ENCODE measurements at places on chromosomes 16 and 17. TPM values are rescaled to one million over a fixed set of nuclear protein-coding genes. Genes with fewer than 3 reads are reported as not detected.

DNA sequence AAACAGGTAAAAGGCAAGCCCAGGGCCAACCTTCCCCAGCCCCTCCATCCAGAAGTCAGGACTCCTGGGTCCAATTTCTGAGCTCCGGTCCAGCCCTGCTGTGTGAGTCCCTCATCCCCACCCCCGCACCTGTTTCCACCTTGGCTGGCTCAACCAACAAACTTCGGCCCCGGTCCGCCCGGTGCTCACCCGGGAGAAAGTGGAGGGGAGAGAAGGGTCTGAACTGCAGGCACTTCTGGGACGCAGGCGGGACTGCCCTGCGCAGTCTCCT is 541 bp downstream of the RHBDF2 start:
- DNase-seq, result no peak

DNA sequence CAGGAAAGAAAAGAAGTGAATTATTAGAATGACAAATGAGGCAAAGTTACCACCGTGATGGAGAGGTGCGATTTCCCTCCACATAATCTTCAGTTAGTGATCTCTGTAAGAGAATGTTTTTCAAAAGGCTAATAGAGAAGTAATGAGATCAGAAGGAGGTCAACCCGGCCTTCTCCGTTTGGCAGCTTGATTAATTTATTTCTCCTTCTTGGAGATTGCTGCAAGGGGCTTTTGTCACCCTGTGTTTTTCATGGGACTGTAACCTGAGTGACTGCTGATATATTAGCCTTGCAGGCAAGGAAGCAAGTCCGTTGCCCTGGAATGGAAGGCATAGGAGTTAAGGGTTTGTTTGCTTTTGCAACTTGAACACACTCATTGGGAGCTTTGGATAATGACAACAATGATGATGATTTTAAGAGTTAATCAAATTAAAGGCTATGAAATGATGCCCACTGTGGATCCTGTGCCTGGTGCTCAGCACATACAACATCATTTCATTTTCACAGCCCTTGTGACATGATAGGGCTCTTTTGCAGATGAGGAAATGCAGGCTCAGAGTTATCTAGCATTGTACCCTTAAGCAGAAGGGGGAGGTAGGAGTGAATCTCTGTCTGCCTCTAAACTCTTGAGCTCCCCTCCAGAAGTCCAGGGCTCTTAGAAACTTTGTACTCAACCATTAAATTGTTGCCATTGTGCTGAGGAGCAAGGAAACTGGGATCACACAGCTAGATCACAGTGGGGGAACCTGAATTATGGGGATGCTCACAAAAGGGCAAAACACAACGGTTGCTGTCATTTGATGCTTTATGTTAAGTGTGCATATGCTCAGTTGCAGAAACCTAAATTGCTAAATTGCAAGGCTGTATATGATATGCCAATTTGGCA is 226.3 kb downstream of the WWOX start:
- no peak for DNase-seq

GRCh38 chr16:56341656-56342399 is 83.5 kb downstream of the AMFR start:
- no peak for DNase-seq

GRCh38 chr17:42227849-42228700 is 33.8 kb upstream of the GHDC start:
- DNase-seq, result no peak

DNA sequence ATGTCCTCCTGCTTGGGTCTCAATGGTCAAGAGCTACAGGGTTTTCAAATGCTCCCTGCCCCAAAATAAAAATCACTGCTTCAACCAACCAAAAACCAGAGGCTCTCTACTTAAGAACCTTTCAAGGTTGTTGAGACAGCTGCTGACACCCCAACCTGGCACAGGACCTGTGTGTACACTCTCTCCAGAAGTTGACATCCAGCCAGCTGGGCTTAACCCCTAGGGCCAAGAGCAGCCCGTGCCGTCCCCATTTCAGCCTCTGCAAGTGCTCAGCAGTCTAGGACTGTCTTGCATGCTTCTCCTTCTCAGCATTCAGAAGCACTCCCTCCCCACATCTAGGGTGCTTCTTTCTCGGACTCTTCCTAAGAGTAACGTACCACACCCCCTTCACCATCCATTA is 59.0 kb upstream of the TRAP1 start:
- no peak for DNase-seq

DNA sequence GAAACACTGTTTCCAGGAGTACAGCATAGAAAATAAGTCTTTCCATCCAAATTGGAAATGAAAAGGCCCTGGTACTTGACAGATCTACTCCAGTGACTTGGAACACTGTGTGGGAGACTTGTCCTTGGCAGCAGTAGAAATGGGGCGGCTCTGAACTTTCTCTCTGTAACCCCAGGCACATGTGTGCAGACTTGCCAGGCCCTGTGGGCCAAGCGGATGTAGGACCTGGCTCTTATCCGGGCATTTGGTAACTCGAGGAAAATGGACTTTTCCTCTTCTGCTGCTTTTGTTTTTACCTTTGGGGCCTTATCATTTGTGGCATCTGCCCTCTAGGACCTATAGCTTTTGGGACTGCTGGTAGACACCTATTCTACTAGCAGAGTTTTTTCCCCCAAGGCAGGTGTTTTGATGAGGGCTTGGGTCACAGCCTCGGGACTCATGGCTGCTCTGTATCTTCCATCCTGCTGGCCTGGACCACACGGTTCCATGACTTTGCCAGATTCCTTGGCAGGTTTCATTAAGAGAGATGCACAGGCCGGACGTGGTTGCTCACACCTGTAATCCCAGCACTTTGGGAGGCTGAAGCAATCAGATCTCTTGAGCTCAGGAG is 43.5 kb downstream of the SMPD3 start:
- no peak for DNase-seq

- no peak for DNase-seq
Observed at GRCh38 chr16:50501986-50502615, 46.1 kb upstream of the NKD1 start.

- DNase-seq, result no peak
Observed at GRCh38 chr16:48434653-48435317, 49.6 kb upstream of the SIAH1 start.

- DNase-seq, result no peak
Observed at GRCh38 chr16:79874391-79874790, 273.9 kb upstream of the MAF start.

GRCh38 chr16:31099860-31100638 is 5.5 kb upstream of the VKORC1 start:
- DNase-seq, result no peak

DNA sequence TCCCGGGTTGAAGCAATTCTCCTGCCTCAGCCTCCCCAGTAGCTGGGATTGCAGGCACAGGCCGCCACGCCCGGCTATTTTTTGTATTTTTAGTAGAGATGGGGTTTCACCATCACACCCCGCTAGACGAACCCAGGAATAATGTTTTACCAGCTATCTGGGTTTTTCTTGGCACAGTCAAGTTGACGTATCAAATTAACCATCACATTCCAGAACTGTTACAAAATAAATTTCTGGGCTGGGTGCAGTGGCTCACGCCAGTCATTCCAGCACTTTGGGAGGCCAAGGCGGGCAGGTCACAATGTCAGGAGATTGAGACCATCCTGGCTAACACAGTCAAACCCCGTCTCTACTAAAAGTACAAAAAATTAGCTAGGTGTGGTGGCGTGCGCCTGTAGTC is 501.2 kb downstream of the SHISA9 start:
- DNase-seq, result no peak

GRCh38 chr17:78940708-78941107 is 15.5 kb upstream of the TIMP2 start:
- DNase-seq, result no peak

- no peak for DNase-seq
Observed at GRCh38 chr17:81738801-81739393, 26.8 kb downstream of the SLC25A10 start.

DNA sequence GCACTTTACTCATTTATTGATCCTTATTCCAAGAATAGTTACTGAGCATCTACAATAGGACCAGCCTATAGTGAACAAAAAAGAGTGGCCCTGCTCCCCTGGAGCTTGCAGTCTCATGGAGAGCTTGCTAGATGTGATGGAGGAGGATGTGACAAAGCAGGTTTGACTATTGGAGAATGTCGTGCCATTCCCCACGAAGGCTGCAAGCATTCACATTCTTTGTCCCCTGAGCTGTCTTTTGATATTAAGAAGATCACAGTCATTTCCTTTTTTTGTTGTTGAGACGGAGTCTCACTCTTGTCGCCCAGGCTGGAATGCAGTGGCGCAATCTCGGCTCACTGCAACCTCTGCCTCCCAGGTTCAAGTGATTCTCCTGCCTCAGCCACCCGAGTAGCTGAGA is 115.0 kb upstream of the ADAMTS18 start:
- DNase-seq, result no peak

- no peak for DNase-seq
Observed at GRCh38 chr16:81040842-81041241, 5.2 kb downstream of the ATMIN start.

DNA sequence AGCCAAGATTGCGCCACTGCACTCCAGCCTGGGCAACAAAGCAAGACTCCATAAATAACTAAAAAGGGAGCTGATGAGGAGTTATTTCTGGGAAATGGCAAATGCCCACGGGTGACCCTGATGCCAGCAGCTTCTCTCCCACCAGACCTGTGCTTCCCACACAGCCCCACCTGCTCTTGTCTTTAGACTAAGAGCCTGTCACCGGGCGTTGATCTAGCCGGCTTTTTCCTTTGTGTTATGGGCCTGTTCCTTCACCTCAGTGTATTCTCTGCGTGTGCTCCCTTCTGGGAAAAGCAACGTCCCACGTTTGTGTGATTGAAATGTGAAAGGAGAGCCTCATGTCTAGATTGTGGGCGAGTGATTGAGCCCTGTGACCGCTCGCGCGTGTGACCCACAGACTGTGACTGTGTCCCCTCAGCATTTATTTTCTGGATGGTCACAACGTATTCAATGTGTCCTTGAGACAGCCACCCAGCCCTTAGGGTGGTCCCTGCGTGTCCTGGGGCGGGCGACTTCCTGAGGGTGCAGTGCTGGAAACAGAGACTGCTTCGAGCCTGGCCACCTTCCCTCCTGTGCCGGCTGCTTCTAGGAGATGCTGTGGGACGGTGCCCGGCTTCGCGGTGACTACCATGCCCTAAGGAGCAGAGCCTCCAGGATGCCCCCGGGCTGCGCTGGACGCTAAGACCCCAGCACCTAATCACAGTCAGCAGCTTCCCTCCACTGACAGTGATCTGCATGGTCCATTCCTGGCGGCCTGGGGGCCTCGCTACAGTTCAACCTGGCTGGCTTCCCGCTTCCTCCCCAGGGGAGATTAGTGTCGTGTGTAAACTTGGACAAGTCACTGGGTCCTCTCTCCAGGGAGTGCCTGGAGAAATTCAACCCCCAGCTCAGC is 7.8 kb upstream of the RNPS1 start:
- no peak for DNase-seq

DNA sequence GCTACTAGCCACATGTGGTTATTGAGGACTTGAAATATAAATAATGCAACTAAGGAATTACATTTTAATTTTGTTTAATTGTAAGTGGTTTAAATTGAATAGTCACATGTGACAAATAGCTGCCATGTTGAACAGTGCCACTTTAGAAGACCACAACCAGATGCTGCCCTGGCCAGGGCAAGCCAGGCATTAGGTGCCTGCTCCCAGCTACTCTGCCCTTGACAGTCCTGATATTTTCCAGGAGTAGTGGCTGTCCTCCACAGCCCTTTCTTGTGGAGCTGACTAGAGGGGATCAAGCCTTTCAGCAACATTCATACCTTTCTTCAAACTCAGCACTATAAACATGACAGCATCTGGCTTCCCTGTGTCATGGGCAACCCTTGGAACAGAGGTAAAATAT is 31.0 kb downstream of the TMEM100 start:
- DNase-seq, result no peak

GRCh38 chr16:5616841-5617240 is 519.2 kb upstream of the EEF2KMT start:
- DNase-seq, result no peak

DNA sequence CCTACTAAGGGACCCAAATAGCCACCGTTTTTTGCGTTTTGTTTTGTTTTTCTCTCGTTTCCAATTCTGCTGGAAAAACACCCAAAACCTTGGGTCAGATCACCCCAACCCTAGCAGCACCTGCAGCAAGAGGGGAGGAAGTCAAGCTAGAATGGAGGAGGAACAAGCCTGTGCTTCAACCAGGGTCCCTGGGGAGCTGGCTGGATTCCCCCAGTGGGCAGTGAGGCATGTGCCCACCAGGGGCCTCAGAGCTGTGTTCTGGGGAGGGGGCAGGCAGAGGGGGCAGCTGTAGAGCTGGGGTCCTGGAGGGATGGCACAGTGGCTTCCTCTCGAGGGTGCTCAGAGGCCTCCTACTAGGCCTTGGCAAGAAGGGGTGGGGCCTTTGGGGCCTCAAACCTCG is 6.5 kb downstream of the CD79B start:
- DNase-seq, result no peak

GRCh38 chr16:22970209-22970865 is 156.4 kb downstream of the HS3ST2 start:
- DNase-seq, result no peak

DNA sequence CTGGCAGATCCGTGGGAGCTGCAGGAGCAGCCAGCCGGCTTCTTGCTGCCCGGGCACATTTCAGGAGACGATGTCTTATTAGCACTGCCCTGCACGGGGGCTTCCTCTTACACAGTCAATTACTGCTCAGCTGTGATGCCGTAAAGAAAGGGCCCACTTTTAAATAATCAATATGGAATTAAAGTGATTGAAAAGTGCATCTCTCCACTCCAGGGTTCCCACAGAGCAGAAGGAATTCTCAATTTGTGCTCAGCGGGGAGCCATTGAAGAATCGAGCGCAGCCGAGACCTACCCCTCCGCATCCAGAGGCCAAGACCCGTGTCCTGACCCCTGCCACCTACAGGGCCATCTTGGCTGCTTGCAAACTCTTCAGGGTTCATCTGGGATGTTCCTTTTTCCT is 399.4 kb upstream of the C16orf82 start:
- no peak for DNase-seq

Gene CHD3
- 116 TPM for total RNA-seq

Gene BICDL2
- total RNA-seq, result not detected

Gene SHCBP1
- total RNA-seq, result 38.2 TPM

Gene SPAG5
- total RNA-seq, result 77.8 TPM

Gene G6PC1
- not detected for total RNA-seq

Gene PDE6G
- 1.9 TPM for total RNA-seq

Gene INCA1
- 0.18 TPM for total RNA-seq

Gene BCL6B
- 0.59 TPM for total RNA-seq

Gene SBK1
- 4.1 TPM for total RNA-seq

Gene TEX19
- not detected for total RNA-seq

Measured in CD8-positive, alpha-beta memory T cell (primary cell).